ENCODE measurements at places on chromosomes 12 and 14.

DNA sequence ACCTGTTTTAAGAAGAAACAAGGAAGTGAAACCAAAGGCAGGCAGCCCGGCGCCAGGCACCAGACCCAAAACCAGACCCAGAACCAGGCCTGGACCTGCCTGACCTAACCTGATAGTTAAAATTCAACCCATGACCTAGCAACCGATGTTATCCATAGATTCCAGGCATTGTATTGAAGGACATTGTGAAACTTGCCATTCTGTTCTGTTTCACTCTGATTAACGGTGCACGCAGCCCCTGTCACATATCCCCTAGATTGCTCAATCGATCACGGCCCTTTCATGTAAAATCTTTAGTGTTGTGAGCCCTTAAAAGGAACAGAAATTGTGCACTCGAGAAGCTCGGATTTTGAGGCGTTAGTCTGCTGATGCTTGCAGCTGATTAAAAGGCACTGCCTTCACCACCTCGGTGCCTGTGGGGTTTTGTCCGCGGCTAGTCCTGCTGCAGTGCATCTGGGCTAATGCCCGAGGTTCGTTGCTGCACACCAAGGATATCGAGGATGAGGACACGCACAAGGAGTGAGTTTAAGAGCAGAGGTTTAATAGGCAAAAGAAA lies 262.5 kb upstream of the TMEM132C start:
- no peak for DNase-seq

DNA sequence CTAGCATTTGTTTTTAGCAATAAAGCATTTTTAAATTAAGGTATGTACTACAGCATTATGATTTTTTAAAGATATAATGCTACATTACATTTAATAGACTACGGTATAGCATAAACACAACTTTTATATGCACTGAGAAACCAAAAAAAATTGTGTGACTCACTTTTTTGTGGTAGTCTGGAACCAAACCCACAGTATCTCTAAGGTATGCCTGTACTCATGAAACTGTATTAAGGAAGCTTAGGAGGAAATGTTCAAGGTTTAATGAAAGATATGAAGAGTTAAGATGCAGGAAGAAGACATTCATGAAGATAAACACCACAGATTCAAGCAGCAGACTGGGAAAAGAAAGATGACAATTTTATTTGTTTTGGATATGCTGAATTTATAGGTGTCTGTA lies 51.7 kb downstream of the PPP1R12A start:
- DNase-seq: no peak

DNA sequence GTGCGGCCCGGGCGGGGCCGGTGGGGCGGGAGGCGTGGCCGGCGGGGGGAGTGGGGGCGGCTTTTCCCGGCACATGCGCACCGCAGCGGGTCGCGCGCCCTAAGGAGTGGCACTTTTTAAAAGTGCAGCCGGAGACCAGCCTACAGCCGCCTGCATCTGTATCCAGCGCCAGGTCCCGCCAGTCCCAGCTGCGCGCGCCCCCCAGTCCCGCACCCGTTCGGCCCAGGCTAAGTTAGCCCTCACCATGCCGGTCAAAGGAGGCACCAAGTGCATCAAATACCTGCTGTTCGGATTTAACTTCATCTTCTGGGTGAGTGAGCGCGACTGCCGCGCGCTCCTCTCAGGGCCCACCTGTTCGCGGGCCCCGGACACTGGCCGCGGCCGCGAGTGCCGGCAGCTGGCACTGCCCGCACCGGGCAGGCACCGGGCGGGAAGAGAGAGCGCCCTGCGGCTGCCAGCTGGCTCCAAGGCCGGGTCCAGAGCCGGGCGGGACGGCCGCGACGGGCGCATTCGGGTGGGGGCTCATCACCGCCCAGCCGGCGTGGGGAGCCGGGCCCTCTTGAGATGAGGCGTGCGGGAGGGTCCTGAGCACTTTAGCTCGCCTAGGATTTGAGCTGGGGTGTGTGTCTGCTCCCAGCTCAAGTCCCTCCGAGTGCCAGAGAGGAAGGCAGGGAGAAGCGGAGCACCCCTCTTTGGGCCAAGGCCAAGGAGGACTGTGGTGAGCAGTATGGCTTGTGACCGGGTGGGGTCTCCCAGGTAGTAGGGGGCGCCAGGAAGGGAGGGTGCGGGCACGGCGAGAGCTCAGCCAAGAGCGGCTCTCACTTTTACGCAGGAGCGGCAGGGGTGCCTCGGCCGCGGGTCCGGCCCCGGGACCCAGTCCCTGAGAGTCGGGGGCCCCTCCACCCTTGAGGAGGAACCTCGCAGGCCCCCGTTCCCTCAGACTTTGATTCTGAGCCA lies at the start of gene CD9:
TSS of gene CD9 (plus strand) at position 145 of the 957 bp plus-strand sequence. CDS start at position 245, 100 bp downstream.
- DNase-seq: peak; percentile 82

- DNase-seq: no peak
These were observed 149.1 kb upstream of the HMGA2 start for GRCh38 chr12:65675141-65675621.

DNA sequence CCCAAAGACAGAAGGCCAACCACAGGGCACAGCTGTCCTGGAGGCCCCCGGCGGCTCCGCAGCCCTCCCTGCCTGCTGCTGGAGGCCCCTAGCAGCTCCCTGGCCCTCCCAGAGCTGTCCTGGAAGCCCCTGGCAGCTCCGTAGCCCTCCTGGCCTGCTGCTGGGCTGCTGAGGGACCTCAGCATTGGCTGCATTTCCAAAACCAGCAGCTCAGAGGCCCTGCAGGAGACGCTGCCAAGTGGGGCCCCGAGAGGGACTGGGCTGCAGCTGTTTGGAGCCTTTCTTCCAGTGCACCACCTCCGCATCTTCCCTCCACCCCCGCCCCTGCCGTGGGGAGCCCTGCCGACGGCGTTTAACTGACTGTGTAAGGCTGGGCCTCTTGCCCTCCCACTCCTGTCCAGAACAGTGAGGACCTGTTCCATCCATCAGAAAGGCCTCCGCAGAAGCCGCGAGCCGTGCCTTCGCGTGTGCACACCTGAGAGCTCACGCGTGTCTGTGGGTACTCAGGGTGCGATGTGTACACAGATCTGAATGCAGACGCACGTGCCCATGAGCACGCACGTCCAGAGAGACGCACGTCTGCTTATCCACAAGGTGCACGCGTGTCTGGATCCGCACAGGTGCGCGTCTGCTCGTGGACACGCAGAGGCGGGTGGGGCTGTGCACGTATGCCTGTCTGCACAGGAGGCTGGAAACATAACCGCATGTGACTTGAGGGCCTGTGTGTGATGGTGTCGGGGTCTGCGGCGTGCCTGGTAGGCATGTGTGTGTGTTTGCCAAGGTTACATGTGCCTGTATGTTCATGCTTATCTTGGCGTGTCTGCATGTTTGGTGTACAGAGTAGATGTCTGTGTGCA lies 57.0 kb upstream of the FBRSL1 start:
- DNase-seq: no peak

DNA sequence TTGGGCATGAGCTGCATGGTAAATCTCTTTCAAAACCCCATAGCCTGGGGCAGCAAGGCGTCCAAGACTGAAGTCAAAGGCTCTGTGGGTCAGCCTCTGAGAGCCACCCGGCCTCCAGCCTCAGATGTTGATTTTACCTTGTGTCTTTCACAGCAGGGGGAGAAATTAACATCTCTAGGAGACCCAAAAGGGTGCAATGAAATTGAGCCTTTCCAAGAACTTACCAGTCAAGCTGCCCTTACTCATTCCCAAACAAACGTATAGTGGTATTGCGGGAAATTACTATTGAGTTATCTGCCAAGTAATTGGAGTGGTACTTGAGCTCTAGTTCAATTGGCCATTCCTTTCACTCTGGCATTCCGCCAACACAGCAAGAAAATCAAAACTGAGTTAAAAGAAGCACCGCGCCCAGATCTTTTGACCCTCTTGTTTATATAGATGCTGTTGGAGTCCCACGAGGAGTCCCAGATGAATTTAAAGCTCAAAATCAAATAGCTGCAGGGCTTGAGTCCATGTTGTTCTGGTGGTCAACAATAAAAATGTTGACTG lies 380.7 kb upstream of the SYT1 start:
- no peak for DNase-seq

- DNase-seq: no peak
These were observed 50.8 kb upstream of the CDKL1 start for GRCh38 chr14:50447461-50447860.

GRCh38 chr14:88322504-88323085 lies 474 bp downstream of the KCNK10 start:
- DNase-seq: no peak

GRCh38 chr12:126998747-126999285 lies 1268.2 kb upstream of the TMEM132C start:
- no peak for DNase-seq

GRCh38 chr14:32648434-32648833 lies 290.2 kb upstream of the NPAS3 start:
- DNase-seq: no peak

DNA sequence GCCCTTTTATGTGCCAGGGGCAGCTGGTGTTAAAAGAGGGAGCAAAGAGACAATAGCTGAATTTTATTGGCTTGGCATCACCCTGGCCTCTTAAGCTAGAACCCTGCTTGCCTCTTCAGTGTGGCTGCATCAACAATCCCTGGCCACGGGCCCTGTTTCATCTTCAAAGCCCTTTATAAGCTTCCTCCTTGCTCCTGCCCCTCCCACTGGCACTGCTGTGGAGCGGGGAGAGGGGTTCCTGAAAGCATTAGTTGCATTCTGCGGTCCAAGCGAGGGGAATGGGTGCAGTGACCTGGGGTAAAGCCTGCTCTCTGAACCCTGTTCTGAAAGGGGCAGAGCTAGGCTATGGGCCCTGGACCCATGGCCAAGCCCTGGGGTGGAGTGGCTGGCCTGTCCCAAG lies 220 bp upstream of the KRT83 start:
- no peak for DNase-seq

- DNase-seq: no peak
These were observed 529 bp downstream of the PHLDA1 start for GRCh38 chr12:76031081-76031413.

GRCh38 chr14:65371784-65372183 lies 40.7 kb upstream of the FUT8 start:
- DNase-seq: no peak

- DNase-seq: no peak
These were observed 48.4 kb downstream of the FBXW8 start for GRCh38 chr12:116959198-116959460.

GRCh38 chr14:54686219-54686870 lies 119.4 kb downstream of the SAMD4A start:
- peak; percentile 30 for DNase-seq

DNA sequence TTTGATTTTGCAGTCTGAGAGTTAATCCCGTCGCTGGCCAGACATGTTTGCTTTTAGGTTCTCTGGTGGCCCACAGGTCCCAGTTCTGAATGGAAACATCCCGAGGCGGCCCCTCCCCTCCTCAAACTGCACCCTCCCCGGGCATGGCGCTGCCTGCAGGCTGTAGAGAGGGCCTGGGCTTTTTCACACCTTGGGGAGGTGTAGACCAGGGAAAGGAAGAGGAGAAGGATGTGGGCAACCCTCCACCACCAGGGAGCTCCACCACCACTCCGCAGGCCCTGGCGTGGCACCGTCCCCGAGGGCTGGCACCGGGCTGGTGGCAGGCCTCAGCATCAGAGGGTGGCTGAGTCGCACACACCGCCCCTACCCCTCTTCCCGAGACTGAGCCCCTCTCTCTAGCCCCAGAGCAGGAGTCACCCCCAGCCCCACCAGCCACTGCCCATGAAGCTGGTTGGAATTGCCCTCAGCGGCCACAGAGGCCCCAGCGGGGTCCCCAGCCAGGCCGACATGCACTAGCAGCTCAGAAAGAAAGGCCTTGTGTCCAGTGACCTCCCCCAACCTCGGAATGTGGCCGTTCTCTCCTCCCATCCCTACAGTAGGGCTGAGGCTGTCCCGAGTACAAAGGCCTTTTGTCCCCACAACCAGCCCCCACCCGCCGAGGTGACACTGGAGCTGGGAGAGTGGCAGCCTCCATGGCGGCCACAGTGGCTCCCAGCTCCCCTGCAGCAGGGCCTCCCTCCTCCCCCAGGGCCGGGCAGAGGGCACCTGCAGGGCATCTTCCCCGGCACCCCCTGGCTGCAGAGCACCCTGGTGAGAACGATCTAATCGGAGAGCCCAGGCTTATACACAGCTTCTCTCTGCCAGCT lies 23.5 kb upstream of the INF2 start:
- DNase-seq: peak; percentile 64

GRCh38 chr12:5783289-5783920 lies 161.7 kb downstream of the ANO2 start:
- no peak for DNase-seq

Measured in colonic mucosa (tissue), 4 donors.